ENCODE measurements at places on chromosomes 1 and 21. TPM values are rescaled to one million over a fixed set of nuclear protein-coding genes. Genes with fewer than 3 reads are reported as not detected.

- no peak for DNase-seq
Measured at GRCh38 chr1:65799601-65800000, 6.9 kb downstream of the PDE4B start.

GRCh38 chr1:191869790-191870312 is 288.4 kb upstream of the RGS18 start:
- DNase-seq: no peak

GRCh38 chr1:11157867-11158266 is 31.3 kb upstream of the ANGPTL7 start:
- no peak for DNase-seq

IL19 gene
- total RNA-seq: not detected

CHRM3 gene
- total RNA-seq: not detected

- no peak for DNase-seq
Measured at GRCh38 chr1:169890761-169891538, 2.7 kb downstream of the SCYL3 start.

MAD2L2 gene
- 49.5 TPM for total RNA-seq

DNA sequence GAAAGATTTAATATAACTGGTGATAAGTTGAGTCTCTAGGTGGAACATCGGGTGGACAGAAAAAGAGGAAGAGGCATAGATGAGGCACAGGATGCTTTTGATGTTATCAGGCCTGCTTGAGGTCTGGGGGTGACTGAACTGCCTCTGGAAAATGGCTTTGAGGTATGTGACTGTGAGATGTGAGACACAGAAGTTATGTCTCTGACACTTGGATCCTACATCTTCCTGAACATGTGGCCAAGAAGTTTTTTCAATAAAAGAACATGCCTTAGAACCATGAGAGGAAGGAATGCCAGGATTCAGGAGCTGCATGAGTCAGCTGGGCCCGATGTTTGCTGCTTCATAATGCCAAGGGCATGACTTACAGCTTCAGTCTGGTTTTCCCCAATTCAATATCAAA is 11.5 kb upstream of the AIM2 start:
- peak; percentile 29 for DNase-seq

- no peak for DNase-seq
Measured at GRCh38 chr1:229768232-229768631, 142.2 kb downstream of the URB2 start.

Data from pulmonary artery endothelial cell (primary cell).